Left kidney (tissue), 8 donors: ENCODE measurements at places on chromosomes 1 and 21. TPM values are rescaled to one million over a fixed set of nuclear protein-coding genes. Genes with fewer than 3 reads are reported as not detected.

The HES2 gene
- 0.78 TPM for polyA plus RNA-seq

The FBXO2 gene
- 0.35 TPM for polyA plus RNA-seq

The DEGS1 gene
- polyA plus RNA-seq, result 53.0 TPM

The UQCRHL gene
- 3.1 TPM for polyA plus RNA-seq

The ADAMTS5 gene
- 23.3 TPM for polyA plus RNA-seq

The SLC44A3 gene
- polyA plus RNA-seq, result 89.4 TPM

The TRIM17 gene
- 8.1 TPM for polyA plus RNA-seq

The CYP4A22 gene
- polyA plus RNA-seq, result 8.2 TPM

The B3GALNT2 gene
- 37.3 TPM for polyA plus RNA-seq

The C1orf115 gene
- polyA plus RNA-seq, result 24.4 TPM

GRCh38 chr1:69172003-69173000, 395.4 kb upstream of the LRRC7 start:
- DNase-seq, result no peak

- no peak for DNase-seq
Observed at GRCh38 chr1:8512504-8512903, 194.6 kb downstream of the SLC45A1 start.

DNA sequence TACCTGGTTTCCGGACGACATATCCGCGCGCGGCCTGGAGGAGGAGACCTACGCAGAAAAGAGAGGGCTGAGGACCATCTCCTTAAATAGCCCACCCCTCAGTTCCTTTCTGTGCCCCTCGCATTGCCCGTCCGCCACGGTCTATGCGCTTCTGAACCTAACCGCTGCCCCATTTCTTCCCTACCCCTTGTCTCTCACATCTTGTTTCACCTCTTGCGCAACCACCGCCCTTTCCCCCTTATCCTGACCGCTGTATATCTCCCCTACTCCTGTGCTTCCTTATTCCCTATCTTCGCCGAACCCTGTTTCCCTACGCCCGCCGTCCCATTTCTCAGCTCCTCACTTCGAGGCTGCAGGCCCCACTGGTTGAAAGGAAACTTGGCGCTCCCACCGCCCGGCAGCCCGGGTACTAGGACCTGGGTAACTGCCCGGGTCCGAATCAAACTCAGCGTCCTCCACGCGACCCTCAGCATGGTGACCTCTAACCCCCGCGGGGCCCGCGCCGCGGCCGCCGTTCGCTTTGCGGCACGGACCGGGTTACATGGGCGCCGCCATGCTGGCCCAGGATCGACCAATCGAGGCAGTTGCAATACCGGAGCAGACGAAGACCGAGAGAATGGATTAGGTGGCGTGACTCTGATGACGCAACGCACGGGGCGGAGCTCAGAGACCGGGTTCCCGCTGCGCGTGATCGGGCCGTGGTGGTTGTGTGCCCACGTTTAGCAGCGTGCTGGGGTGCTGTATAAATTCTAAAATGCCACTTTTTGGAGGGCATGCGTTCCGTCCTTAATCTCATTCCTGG, at the start of gene MRPS15:
MRPS15 (minus strand) TSS at position 582 of the 802 bp plus-strand sequence; CDS start at position 473, 109 bp downstream.
- DNase-seq, result peak; percentile 95

DNA sequence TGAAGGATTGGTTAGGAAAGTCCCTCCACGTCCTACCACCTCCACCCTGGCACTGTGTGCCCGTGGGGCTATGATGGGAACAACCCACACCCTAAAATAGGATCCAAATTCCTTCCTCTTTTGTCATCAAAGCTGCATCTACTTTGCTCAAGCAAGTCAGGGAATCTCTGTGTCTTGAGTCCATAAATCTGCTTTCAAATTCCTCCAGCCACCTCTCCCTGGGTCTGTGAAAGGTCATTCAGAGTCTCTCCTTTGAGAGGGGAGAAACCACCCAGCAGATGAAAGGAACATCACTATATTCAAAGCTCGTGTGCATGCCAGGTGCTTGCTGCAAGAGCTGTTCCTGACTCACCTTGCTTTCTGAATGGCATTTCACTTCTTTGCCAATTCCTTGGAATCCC, 243.6 kb downstream of the TM2D1 start:
- no peak for DNase-seq

GRCh38 chr1:213659580-213660547, 327.9 kb upstream of the PROX1 start:
- no peak for DNase-seq

GRCh38 chr1:31583995-31584868, 7.9 kb downstream of the TINAGL1 start:
- peak; percentile 82 for DNase-seq

DNA sequence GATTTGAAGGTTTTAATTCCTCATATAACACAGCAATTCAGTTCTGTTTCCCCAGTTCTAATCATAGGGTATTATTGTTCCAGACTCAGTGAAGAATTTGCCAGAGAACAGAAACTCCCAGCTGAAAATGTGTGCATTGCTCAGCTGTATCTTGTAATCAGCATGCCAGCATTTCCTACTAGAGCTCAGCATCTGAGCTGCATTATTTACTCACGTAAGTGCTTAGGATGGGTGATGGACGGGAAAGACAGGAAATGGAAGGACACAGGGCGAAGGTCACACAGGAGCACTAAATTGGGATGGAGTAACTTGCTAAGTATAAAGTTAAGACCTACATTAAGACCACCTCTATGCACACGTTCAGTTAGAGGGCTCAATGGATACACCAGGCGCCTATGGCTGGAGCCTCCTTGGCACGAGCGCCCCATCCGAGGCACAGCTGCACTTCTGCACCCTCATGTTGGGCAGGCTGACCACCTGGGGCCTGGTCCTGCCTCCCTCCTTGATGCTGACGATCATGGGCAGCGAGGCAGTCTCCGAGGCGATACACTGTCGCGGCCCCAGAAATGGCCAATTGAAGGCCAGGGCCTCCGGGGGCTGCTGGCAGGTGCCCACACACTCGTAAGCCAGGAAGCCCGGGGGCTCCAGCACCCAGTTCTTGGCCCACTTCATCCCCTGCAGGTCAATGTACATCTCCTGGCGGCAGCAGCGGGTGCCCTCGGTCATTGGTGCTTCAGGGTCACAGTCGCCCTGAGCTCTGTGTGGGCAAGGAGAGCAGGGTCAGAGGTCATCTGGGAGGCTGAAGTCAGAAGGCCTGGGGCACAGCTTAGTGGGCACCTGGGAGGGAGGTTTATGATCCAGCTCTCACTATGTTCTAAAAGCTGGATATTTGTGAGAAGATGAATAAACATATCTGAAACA, 3.7 kb downstream of the LEFTY2 start:
- DNase-seq, result no peak

GRCh38 chr1:179366093-179366800, 476 bp downstream of the AXDND1 start:
- no peak for DNase-seq

- no peak for DNase-seq
Observed at GRCh38 chr1:218815076-218815475, 358.6 kb upstream of the LYPLAL1 start.

GRCh38 chr1:155003766-155004351, 1.3 kb downstream of the ZBTB7B start:
- DNase-seq, result no peak

GRCh38 chr1:238492271-238492670, 601.5 kb upstream of the ZP4 start:
- DNase-seq, result no peak

DNA sequence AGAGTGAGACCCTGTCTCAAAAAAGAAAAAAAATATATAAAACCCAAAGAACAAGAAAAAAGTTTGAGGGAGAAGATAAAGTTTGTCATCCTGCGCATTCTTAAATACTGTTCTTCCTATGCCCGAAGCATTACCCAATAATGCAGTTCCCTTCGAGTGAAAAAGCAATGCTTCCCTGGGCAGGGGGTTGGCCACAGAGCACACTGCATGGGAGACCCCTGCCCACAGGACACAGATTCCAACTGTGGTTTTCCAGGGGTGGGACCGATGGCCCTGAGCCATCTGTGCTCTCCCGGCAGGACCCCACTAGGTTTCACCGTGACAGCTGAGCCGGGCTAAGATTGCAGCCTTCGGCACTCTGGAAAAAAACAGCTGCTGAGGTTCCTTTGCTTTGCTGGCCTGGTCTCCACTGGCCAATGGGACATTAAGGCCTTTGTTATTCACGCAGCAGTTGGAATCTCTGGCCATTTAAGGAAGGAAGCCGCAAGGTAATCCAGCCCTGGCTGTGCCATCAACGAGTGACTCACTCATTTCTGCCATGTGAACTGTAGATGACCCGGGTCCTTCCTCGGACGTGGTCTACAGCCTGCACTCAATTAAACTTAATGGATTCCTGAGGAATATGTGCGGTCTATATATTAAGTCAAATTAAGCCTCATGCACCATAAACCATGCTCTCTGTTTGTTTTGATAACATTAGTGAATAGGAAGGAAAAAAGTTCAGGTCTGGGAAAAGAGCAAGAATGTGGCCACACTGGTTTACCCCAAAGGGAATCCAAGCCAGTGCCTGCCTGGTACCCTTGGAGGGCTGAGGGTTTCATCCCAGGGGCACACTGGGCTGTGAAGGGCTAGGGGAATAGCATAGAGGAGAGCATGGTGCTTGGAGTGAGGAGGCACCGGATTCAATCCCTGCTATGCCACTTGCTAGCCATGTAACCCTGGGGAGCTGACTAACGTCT, 163.2 kb downstream of the ZBTB18 start:
- peak; percentile 74 for DNase-seq

DNA sequence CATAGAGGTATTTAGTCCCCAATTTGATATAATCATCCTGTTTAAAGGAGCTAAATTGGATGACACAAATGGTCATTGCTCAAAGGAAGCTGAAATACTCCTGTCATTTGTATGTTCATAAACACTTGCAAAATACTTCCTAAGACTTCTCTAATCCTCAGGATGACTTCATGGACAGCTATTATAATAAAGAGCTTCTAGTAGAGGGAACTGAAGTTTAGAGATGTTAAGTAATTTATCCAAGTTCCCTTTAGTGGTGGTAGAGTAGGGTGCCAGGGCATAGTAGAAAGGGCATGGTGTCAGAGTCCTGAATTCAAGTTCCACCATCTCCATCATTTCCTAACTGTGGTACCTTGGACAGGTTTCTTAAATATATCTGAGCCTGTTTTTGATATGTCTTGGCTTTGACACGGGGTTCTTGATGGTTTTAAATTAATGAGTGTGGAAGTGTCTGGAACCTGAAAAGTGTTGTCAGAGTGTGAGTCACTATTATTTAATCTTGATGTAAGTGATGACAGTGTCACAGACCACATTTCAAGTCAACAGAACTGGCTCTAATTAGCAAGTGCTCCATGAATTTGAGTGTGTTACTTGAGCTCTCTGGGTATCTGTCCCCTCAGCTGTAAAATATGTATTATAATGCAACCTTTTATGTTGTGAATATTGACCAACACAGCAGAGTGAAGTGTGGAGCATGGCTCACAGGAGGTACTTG, 12.1 kb upstream of the GBP6 start:
- no peak for DNase-seq

- DNase-seq, result no peak
Observed at GRCh38 chr1:93330196-93330595, 15.5 kb upstream of the DR1 start.

DNA sequence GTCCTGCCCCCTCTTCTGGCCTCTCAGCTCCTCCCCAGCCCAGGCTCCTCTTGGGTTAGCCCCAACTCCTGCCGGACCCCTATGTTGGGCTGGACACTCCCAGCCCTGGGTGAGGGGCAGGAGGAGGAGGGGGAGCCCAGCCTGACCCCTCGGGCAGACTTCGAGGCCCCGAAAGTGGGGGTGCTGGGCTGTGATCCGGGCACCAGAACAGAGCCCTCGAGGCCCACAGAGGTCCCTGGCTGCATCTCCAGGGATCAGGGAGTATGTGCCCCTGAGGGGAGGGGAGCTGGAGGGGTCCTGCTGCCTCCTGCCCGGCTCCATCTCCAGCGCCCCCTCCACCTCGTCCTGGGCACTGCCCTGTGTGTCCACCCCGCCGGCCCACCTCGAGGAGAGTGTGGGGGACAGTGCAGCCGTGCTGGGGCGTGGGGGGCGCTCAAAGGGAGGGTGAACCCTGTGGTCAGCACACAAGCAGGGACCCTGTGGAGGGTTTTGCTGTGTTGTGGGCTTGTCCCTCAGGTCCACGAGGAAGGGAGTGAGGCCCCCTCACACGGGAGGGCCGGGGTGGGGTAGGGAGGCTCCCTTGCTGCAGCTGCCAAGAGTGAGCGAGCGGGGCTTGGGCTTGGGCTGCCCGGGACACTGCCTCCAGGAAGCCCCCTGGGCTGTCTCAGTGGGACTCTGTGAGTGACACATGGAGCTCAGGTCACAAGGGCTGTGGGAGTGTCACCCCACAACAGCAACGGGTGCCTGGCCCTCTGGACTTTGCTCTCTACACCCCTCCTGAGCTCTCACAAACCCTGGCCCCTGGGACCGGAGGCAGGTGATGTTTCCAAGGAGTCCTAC, 54.4 kb downstream of the COL18A1 start:
- no peak for DNase-seq

GRCh38 chr1:1971688-1972087, 31.9 kb downstream of the CFAP74 start:
- no peak for DNase-seq

GRCh38 chr1:23537296-23537973, 6.4 kb upstream of the E2F2 start:
- DNase-seq, result no peak

- no peak for DNase-seq
Observed at GRCh38 chr1:37131281-37131680, 97.0 kb upstream of the GRIK3 start.

DNA sequence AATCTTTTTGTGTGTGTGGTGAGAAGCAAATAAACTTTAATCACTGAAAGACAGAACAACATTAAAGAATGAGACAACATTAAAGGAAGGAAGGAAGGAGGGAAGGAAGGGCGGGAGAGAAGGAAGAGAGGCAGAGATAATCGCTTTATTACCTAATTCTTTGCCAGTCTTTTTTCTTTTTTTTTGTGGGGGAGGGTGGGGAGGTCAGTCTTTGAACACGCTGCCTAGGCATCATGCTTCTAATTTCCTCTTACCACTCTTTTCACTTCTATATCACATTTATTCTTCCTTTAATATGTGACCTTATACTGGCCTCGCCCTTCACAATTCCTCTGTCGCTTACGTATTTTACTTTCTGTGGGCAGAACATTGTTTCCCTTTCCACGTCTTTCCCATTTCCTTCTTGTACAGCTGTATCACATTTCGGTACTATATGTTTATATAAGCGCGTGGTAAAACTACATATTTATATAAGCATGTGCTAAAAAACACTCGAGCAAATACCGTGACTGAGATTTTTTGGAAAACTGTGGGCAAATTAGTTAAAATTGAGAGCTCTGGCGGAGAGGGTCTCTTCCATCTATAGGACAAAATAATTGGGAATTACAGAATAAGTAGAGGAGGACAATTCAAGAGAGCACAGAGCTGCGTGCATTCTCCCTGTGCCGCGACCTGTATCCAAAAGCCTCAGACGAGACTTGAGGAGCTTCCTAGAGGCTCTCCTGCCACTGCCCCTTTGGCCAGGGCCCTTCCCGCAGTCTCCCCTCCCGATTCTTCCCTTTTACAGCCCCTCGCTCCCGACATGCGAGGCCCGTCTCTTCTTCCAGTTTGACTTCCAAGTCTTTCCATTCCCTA, 823 bp upstream of the PRKAA2 start:
- DNase-seq, result peak; percentile 19

DNA sequence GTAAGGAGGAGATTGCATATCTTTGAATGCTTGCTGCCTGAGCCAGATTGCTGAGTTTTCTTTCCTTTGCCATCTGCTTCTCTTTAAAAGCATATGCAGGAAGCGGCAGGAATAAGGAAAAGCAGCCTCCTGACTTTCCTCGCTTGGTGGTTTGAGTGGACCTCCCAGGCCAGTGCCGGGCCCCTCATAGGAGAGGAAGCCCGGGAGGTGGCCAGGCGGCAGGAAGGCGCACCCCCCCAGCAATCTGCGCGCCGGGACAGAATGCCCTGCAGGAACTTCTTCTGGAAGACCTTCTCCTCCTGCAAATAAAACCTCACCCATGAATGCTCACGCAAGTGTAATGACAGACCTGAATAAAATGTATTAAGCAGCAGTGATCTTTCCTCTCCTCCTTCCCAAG, 1.5 kb downstream of the CORT start:
- DNase-seq, result no peak
